ENCODE measurements at places on chromosomes 2 and 18.

DNA sequence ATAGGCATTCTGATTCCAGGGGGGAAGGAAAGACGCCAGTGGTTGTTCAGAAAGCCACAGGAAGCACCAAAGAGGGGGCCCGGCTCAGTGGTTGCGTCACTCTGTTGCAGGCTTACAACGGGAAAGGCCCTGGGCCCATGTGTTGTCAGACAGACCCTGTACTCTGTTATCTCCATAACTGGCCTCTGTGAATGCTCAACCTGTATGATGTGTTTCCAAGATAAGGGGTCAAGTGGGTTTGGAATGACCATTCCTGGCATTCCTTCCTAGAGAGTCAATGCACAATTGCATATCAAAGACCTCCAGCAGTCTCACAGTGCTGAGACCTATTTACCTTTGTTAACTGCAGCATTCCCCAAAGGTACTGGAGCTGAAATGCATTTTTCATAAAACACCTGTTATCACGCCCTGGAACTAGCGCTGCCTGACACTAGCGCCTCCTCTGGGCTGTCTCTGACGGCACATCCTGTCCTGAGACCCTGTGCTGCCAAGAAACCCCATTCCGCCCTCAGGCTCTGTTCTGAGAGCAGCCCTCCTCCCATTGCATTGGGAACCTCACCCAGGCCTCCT lies 13.2 kb upstream of the LRRFIP1 start:
- no peak for DNase-seq

DNA sequence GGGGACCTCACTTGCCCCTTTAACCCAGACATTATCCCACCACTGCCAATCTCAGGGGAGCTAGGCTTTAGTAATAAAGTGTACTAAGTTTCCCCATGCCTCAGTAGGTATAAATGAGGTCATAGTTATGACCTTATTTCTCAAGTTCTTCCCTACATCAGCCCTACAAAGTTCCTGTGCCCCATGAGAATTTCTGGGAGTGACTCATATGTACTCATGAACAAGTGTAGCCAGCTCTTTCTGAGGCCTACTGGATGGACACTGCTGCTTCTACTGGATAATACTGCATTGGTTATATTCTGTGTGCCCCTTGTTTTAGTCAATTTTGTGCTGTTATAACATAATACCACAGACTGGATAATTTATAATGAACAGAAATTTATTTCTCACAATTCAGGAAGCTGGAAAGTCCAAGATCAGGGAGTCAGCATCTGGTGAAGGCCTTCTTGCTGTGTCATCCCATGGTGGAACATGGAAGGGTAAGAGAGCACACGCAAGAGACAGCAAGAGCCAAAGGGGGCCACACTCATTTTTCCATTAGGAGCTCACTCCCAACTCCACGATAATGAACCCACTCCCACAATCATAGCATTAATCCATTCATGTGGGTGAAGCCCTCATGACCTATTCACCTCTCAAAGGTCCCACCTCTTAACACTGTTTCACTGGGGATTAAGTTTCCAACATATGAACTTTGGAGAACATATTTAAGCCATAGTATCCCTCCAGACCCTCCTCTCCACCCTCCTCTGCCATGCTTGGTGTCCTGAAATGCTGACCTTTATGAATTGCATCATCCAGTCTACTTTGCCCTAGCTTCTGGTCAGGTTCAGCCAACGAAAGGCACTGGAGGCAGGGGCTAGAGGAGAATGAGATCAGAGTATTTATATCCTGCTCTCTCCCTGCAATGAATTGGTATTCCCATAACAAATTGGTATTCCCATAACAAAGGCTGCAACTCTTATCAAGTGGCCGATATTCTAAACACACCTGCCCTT lies 25.4 kb upstream of the ST3GAL5 start:
- no peak for DNase-seq

GRCh38 chr2:132448331-132448730 lies 31.7 kb downstream of the GPR39 start:
- DNase-seq: no peak

DNA sequence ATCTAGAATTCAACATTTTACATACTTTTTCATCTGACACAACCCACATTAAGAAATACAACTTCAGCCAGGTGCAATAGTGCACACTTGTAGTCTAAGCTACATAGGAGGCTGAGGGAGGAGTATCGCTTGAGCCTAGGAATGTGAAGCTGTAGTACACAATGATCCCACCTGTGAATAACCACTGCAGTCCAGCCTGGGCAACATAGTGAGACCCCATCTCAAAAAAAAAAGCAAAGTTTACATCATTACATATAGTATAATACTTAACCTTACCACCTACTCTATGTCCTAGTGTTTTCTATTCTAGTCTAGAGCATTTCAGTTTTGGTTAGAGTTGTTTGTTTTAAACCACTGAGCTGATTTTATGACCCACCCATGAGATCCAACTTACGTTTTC lies 86.5 kb upstream of the FAM117B start:
- no peak for DNase-seq

- DNase-seq: no peak
Observed at GRCh38 chr2:8598295-8599165, 83.3 kb upstream of the ID2 start.

DNA sequence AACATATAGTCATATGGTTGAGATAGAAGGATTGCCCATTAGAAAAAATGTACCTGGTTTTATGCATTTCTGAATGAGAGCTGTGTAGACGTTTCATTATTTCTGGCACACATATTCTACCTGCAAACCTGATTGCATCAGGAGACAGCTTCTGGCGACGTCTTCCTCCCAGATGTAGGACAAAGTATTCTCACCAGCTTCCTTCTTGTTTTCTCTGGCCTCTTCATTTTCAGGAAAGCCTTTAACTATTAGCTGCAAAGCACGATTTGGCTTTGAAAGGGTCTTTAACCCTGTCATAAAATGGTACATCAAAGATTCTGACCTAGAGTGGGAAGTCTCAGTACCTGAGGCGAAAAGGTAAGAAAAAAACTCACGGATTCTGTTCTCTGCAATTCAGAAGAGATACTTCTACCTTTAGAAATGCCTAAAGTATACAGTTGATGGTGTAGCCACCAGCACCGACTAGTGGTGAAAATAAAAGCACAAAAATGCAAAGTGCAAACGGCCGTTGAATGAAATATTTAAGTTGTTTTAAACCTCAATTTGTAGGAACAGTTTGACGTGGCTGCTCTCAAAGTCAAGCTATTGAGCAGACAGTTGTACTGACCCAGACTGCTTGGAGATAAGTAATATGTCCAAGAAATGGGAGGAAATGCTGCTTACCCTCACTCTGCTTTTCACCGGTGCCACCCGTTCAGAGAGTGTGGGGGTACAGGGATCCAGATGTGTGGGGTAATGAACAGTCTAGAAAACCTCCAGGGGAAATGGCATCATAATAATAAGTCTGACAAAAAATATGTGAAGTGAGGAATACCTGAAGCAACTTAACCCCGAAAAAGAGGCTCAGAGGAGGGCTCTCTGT lies 20.2 kb downstream of the IL18RAP start:
- no peak for DNase-seq

- DNase-seq: no peak
Observed at GRCh38 chr2:109244750-109245382, 115.9 kb downstream of the SH3RF3 start.

DNA sequence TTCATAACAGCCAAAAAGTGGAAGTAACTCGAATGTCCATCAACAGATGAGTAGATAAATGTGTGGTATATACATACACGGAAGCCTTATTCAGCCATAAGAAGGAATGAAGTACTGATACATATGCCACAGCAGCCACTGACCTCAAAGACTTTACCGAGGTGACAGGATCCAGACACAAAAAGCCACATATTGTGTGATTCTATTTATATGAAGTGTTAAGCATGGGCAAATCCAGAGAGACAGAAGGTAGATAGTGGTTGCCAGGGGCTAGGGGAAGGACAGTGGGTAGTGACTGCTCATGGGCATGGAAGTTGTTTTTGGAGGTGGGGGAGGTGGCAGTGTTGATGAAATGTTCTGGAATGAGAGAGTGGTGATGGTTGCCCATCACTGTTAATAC lies 33.9 kb downstream of the ZAP70 start:
- DNase-seq: no peak

DNA sequence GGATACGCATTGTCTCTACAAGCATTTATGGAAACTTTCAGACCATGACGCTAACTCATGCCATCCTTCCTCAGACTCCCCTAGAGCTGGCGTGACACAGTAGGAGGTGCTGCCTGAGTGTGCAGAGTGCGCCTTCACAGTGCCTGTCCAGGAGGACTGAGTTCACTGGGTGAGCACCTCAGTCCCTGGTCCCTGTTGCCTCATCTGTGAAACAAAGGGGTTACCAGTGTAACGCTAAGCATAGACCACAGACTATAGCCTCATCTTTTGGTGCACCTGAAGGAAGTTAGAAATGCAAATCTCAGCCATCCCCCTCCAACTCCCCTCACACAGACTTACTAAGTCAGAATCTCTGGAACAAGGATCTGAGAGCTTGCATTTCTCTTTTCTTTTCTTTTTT lies 142.8 kb downstream of the TMEM17 start:
- DNase-seq: no peak

- no peak for DNase-seq
Observed at GRCh38 chr2:107511970-107512789, 314.5 kb upstream of the RGPD4 start.

GRCh38 chr2:240014327-240014726 lies 10.8 kb downstream of the NDUFA10 start:
- no peak for DNase-seq

- DNase-seq: no peak
Observed at GRCh38 chr2:68292108-68292710, 27.5 kb downstream of the CNRIP1 start.

DNA sequence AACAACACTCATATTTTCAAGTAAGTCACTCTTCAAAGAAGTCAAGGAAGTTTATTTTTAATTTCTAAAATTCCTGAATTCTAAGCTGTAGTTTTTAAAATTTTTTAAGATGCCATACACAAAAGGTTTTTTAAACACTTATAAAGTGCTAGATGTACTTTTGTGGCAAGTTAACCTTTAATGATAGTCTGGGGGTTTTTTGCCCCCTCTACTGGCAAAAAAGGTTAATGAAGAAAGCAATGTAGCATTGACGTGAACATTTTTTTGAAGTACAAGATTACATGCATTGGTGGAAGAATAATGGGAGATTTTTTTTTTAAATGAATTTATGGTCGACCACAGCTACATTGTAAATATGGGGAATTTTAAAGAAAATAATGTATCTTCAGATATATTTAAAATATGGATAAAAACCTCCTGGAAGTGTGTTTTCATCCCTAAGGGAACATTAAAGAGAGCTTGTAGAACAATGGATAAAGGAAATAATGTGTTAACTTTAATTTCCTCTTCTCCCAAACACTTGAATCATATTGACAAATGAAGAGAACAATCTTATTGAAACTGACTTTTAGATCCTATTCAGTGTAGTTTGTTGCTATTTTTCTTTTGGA lies 12.6 kb downstream of the ITPRID2 start:
- no peak for DNase-seq

DNA sequence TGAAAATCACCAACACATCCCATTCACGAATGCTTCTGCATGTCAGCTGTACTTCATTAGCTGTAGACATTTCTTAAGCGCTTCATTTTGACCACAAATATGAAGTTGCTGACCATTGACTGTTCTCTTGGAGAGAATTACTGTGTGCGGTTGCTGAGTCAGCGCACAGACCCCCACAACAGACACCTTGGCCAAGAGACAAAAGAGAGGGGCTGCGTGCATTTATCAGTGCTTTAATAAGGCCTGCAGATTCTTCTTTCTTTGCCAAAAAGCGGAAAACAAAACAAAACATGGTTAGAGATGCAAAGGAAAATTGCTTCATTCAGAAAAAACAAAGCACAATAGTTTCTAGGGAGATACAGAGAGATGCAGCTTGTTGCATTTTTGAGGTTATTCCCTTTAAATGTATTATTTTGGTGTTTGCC lies 174.7 kb downstream of the ACKR3 start:
- DNase-seq: no peak

GRCh38 chr18:7872569-7872968 lies 305.5 kb downstream of the PTPRM start:
- no peak for DNase-seq

DNA sequence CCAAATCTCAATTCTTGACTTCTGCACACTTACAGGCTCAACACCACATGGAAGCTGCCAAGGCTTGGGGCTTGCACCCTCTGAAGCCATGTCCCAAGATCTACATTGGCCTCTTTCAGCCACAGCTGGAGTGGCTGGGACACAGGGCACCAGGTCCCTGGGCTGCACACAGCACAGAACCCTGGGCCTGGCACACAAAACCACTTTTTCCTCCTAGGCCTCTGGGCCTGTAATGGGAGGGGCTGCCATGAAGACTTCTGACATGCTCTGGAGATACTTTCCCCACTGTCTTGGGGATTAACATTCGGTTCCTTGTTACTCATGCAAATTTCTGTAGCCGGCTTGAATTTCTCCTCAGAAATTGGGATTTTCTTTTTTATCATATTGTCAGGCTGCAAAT lies 29.9 kb downstream of the SP9 start:
- DNase-seq: no peak

- no peak for DNase-seq
Observed at GRCh38 chr2:127590386-127591190, 55.1 kb downstream of the MYO7B start.

Data from Peyer's patch (tissue), 4 donors.